Astrocyte (in vitro differentiated cells and primary cell): ENCODE measurements at places on chromosomes 4 and X. TPM values are rescaled to one million over a fixed set of nuclear protein-coding genes. Genes with fewer than 3 reads are reported as not detected.

DNA sequence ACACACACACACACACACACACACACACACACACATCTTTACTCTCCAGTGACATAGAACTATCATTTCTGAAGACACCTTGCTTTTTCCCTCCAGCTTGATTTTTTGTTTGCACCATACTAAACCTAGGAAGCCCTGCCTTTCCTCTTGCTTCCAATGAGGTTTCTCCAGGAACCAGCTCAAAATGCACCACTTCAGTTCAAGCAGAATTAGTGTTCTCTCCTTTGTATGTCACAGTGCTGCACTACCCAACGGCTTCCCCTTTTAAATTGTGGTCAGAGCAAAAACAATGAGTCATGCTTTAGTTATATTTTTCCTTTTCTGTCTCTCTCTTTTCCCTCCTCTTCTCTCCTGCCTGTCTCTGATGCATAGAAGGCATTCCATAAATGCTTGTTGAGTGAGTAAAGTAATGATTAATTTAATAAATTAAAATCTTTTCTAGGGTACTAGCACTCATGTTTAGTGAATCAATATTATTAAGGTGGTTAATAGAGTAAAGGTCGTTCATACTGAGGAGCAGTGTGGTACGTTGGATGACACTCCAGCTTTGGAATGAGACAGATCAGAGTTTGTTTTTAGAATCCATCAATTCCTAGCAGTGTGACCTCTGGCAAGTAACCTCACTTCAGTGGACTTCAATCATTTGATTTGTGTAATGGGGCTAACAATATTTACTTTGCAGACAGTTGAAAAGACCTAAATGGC, 5.9 kb downstream of the RTL3 start:
- DNase-seq, result peak; percentile 90

DNA sequence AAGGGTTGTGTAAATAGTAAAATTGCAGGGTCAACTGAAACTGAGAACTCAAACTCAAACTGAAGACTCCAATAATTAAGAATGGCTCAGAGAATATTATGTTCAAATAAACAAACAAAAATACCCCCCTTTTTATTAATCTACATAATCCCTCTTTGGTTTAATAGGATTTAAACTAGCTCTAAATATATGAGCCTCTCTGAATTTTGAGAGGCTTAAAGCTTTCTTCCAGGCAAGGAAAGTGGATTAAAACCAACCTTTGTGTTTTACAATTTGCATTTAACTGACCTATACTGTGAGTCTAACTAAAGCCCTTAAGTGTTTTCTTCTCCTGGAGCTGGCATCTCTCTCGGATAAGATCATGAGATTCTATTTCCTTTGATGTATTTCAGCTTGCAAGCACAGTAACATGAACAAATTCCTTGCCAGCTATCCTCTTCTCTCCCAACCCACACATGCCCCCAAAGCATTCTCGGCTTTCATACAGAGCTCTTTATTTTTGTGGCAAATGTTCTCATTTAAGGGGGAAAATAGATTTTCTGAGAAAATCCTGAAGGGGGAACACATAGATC, 1310.8 kb upstream of the AGA start:
- DNase-seq, result peak; percentile 0

DNA sequence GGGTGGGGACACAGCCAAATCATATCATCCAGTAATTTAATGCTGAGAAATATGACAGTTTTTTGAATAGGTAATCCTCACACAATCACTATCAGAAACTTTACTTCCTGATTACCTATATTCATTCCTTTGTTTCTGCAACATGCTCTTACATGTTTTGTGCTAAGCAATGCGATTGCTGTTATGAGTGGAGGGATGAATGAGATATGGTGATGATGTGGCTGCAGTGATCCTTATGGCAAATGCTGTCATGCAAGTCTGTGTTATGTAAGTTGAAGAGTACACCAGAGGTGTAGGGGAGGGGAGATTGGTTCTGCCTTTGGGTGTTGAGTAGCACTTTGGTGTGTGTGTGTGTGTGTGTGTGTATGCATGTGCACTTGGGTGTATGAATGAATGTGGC, 14.6 kb downstream of the HERC3 start:
- no peak for DNase-seq

The ATP6AP1 gene
- 153 and 175 TPM in 2 replicates for total RNA-seq

The MGARP gene
- 0.36 and 0.45 TPM in 2 replicates for total RNA-seq

The GATA1 gene
- total RNA-seq, result not detected in 2 replicates

The ZGRF1 gene
- total RNA-seq, result 4.4 and 5.2 TPM in 2 replicates

The CPZ gene
- total RNA-seq, result 6.3 and 6.8 TPM in 2 replicates

The CTAG1B gene
- not detected in 2 replicates for total RNA-seq
